T-helper 22 cell (primary cell): ENCODE measurements at places on chromosomes 1 and 21.

DNA sequence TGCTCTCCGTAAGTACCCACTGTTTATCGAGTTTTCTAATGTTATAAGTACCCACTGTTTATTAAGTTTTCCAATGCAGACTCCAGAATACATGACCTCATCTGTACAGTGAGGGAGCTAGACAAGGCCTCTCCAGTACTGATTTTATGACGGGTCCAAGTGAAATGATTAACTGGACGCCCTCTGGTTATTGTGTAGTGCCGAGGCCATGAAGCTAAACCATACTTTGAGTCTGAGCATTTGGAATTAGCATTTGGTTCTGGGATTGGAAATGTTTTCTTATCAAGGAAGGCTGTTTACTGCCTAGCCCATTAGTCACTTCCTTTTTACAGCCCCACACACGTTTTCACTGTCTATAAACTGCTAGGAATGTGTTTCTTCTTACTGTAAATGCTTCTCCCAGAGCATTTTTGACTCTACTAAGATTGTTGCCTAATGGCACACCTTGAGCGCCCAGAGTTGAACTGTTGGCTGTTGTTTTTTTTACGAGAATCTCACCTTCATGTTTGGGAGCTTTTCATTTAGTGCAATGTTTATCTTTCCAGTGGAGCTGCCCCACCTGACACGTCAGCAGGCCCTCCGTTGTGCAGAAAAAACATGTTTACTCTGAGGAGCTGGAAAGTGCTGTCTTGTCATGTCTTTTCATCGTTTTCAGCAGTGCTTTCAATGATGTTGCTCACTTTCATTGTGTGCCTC lies 26.9 kb downstream of the SPATA46 start:
- no peak for DNase-seq

GRCh38 chr1:233627823-233628222 lies 13.9 kb downstream of the KCNK1 start:
- no peak for DNase-seq

GRCh38 chr1:182392050-182393028 lies 749 bp upstream of the GLUL start:
- no peak for DNase-seq

- DNase-seq, result no peak
Observed at GRCh38 chr1:191690931-191691330, 467.3 kb upstream of the RGS18 start.

DNA sequence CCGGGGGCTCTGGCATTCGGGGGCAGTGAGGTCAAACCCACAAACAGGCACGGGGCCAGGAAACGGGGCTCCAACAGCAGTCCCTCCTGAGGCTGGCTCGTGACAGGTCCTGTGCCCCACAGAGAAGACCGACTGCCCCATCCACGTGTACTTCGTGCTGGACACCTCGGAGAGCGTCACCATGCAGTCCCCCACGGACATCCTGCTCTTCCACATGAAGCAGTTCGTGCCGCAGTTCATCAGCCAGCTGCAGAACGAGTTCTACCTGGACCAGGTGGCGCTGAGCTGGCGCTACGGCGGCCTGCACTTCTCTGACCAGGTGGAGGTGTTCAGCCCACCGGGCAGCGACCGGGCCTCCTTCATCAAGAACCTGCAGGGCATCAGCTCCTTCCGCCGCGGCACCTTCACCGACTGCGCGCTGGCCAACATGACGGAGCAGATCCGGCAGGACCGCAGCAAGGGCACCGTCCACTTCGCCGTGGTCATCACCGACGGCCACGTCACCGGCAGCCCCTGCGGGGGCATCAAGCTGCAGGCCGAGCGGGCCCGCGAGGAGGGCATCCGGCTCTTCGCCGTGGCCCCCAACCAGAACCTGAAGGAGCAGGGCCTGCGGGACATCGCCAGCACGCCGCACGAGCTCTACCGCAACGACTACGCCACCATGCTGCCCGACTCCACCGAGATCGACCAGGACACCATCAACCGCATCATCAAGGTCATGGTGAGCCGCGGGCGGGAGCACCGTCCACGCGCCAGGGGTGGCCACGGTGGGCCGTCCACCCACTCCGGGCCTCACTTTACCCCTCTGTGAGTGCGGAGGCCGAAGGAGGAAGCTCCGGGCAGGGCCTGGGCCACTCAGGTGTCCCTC lies 14.2 kb downstream of the COL6A2 start:
- no peak for DNase-seq
